Stimulated activated CD4-positive, alpha-beta T cell treated with anti-CD3 and anti-CD28 coated beads, Interleukin-15, amount 100 ng/mL, for 1 hour (primary cell): ENCODE measurements at places on chromosomes 13 and 19.

DNA sequence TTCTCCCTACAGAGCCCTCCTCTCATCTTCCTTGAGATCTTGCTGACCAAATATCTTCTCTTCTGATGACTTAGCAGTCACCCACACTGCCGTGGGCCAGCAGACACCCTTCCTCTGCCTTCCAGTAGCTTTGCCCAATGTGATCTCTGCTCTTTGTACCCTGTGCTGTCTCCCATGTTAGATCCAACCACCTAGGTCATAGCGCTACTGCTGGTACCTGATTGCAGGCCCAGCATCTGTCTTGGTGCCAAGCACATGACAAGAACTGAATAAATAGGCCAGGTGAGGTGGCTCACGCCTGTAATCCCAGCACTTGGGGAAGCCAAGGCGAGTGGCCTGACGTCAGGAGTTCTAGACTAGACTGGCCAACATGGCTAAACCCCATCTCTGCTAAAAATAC lies 149.7 kb downstream of the TM9SF2 start:
- DNase-seq: no peak

GRCh38 chr13:36965767-36966166 lies 33.4 kb downstream of the ALG5 start:
- DNase-seq: no peak

GRCh38 chr13:45833242-45833641 lies 18.3 kb downstream of the SIAH3 start:
- DNase-seq: no peak

GRCh38 chr13:35140831-35141230 lies 198.8 kb downstream of the NBEA start:
- DNase-seq: no peak

GRCh38 chr13:112973577-112973951 lies 4.5 kb downstream of the MCF2L start:
- no peak for DNase-seq

DNA sequence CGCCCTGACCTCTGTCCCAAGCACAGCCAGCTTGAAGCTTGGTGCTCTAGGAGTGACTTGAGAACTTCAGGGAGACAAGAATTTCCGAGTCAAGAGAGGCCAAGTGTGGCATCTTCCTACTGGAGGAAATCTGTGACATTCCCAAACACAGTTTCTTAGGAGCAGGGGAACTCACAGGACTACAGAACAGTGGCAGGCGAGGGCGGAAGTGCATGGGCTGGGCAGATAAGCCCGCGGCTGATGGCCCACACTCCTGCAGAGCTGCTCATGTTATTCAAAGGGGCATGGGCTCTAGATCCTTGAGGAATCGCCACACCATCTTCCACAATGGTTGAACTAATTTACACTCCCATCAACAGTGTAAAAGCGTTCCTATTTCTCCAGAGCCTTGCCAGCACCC lies 168.8 kb downstream of the KATNAL1 start:
- no peak for DNase-seq

DNA sequence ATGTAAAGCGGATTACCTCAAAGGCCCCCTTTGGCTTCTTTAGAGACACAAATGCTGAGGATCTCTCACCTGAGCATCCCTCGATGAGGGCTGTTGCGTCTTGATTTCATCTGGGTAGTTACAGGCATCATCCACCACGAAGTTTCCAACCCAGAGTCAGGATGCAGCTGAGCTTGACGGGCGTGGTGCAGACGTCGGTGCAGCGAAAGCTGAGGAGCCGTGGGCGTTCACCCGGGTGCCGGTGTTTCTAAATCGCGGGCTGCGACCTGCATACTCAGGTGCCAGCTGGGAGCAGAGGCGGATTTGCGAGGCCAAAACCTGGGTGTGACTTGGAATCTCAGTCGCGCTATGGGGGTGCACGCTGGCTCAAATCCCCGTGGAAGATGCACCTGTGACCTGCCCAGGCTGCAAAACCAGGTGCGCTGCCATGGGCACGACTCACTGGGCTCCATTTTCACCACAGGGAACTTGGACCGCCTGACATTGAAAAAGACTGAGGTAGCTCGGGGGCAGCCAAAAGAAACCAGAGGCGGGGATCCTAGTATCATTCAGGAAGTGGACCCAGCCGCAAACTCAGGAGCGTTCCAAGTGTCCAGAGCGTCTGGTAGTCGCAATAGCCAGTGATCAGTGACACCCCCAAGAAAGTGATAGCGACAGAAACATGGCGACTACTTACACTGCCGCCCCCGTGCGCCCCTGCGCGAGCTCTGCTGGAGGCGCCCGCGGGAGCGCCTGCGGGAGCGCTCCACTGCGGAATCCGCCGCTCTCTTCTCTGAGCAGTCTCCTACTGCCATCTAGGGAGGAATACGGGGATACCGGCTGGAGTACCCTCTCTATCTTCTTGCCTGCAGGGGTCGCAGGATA lies 36.4 kb upstream of the IGFL4 start:
- no peak for DNase-seq

- no peak for DNase-seq
These were observed 60.3 kb downstream of the CRYL1 start for GRCh38 chr13:20465218-20465879.
